Mesothelial cell of epicardium (in vitro differentiated cells): ENCODE measurements at places on chromosomes 11 and 22.

DNA sequence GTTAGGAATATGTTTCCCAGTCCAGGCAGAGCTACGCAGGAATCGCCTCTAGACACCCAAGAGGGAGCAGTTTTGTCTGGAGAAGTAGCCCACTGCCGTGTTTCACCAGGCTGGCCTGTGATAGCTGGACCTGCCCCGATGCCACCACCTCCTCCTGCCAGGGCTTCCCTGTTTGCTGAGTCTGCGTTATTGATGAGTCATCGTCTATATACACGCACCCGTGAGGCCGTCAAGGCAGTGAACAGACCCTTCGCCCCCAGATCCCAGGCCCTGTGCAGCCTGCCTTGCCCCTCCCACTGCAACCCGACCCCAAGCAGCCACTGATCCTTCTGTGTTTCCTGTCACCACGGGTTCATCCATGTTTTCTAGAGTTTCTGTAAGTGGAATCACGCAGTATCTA, 141.9 kb downstream of the IGLL1 start:
- no peak for DNase-seq
- H3K4me1 ChIP-seq: peaks cover 12% of the 10 kb centered on the region
- no peaks in the 10 kb centered on the region for H3K27me3 ChIP-seq

DNA sequence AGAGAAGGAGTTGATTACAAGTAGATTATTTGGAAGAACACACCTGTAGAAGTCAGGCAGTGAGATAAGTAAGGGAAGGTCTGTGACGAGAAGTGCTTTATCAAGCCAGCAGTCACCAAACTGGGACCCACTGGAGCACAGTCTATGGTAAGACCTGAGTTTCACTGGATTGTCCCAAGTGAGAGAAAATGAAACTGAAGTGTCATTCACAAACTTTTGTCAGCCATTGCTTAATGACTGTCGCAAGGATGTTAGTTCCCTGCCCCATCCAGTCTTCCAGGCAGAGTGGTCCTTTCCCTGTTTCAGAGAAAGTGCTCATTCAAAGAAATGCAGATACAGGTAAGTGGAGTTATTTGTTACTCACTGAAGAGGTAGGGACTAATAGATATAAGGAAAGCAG, 728.0 kb upstream of the TENM4 start:
- H3K36me3 ChIP-seq: no peaks in the 10 kb centered on the region
- DNase-seq: no peak
- H3K27ac ChIP-seq: no peak overlapping the region
- H3K4me1 ChIP-seq: no peaks in the 10 kb centered on the region
- no peak overlapping the region for H3K4me3 ChIP-seq
- no peaks in the 10 kb centered on the region for H3K27me3 ChIP-seq

- H3K27me3 ChIP-seq: no peaks in the 10 kb centered on the region
- peaks cover 18% of the 10 kb centered on the region for H3K4me1 ChIP-seq
- DNase-seq: no peak
- no peaks in the 10 kb centered on the region for H3K36me3 ChIP-seq
Observed at GRCh38 chr11:87187076-87187475, 149.3 kb downstream of the TMEM135 start.

GRCh38 chr11:105781807-105782206, 171.9 kb downstream of the GRIA4 start:
- H3K4me3 ChIP-seq: no peak overlapping the region
- H3K27ac ChIP-seq: no peak overlapping the region
- H3K4me1 ChIP-seq: peaks cover 10% of the 10 kb centered on the region
- DNase-seq: no peak

DNA sequence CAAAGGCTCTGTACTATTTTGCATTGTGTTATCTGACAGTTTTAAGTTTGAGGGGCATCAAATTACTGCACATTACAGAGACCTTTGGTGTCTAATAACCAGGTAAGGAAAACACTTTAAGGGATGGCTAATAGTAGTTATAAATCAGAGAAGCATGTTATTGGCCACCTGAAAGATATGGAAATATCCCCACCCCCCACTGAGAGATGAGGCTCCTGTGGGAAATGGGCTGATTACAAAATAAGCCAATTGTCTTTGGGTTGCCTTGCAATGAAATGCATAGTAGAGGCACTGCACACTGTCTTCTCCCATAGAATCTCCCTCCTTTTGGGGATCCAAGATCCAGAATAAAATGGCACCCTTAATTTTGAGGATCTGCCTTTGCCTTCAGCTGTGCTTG, 91.0 kb downstream of the IGLL5 start:
- H3K27ac ChIP-seq: no peak overlapping the region
- H3K4me3 ChIP-seq: no peak overlapping the region
- H3K27me3 ChIP-seq: peaks cover 48% of the 10 kb centered on the region
- H3K4me1 ChIP-seq: no peaks in the 10 kb centered on the region
- DNase-seq: no peak
